ENCODE measurements at places on chromosomes 12 and 14.
A peak's percentile ranks its signal among the peaks of the same experiment; 100 is the strongest.

DNA sequence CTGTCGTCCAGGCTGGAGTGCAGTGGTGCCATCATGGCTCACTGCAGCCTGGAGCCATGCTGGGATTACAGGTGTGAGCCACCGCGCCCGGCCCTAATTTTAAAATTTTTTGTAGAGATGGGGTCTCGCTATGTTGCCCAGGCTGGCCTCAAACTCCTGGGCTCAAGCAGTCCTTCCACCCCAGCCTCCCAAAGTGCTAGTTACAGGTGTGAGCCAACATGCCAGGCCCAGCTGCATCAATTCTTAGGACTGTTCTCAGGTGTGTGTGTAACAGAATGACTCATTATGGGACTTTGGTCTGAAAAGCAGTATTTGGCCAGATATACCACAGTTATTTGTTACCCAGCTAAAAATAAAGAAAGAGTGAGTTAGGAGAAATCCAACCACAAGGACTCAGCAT is 17.4 kb downstream of the LETMD1 start:
- DNase-seq = no peak

DNA sequence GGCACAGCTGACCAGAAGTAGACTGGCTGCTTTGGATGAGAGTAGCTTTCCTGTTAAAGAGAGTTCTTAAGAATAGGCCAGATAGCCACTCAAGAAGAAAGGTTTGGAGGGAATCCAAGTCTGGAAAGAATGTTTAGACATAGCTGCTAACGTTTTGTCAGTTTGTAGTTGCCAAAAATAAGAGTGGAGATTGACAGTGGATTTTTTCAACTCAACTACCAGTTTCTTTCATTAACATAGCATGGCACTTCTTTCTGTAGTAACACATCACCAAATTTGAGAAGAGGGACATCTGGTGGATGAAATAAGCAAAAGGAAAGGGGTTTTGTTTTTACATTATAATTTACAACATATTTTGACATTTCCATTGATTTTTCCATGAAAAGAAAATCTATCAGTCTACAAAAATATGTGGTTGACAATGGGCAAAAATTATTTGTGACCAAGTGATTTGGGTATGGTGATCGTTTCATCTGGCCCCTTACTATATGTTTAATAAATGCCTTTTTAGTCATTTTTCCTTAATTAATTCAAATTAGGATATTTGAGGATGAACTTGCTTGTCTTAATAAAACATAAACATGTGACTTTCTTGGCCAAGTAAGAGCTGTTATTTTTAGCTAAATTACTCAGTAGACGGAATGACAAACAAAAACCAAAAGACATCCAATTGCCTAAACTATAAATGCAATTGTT is 71.1 kb downstream of the PTPRR start:
- DNase-seq = no peak

DNA sequence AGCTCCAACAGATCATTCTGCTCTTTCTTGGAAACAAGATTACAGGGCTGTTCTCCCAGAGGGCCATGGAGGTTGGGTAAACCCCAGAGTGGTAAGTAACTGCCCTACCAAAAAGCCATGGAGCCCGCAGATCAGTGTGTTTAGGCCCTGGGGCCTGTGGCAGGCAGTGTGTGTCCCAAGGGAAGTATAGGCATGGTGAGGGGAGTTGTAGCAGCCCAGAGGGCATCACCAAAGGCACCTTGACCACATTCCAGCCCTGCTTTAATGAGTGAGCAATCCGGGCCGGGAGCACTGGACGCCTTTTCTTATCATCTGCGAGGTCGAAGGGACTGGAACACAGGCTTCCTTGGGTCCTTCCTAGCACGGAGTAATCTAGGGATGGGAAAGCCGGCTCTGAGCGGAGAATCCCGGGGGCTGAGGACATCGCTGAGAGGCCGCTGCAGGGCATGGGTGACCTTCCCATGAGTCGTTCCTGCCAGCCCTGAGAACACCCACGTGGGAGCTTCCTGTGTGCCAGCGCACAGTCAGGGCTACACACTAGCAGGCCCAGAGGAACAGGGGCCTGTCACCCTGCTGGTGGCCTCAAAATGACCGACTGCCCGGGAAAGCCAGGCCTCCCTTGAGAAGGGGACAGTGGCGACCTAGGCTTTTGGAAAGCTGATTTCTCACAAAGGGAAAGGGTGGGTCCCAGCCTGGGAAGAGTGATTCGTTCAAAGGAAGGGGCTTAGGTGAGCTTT is 91.3 kb downstream of the NINJ2 start:
- no peak for DNase-seq

DNA sequence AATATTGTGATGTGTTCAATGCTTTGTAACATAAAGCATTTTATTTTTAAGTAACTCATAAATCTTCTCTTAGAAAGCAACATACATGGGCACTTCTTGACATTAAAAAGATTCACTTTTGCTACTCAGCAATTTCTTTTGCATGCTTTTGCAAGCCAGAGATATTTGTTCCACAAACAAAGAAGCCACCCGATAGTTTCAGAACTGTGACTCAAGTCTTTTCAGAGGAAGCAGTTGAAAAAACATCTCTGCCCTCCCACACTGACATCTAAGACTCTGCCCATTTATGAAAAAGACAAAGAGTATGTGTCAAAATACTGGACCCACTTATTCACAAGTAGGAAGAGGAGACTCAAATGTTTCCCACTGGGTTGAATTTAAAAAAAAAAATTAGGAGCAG is 7.5 kb downstream of the APPL2 start:
- no peak for DNase-seq

DNA sequence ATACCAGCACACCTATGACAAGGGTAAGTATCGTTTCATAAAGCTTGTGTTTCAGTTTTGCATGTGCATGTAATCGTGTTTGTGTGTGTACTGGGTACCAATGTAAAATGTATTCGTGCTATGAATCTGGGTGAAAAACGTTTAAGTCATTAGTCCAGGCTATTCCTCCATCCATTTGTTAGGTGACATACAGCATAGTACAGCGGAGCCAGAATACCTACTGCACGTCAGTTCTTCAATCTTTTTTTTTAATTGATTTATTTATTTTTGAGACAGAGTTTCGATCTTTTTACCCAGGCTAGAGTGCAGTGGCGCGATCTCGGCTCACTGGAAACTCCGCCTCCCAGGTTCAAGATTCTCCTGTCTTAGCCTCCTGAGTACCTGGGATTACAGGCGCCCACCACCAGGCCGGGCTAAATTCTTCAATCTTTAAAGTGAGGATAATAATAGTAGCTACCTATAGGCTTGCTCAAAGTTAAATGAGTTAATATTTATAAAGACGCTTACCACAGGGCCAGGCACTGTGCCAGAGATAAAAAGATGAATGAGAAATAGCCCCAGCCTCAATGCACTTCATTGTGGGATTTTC is 661 bp upstream of the RPS26 start:
- no peak for DNase-seq

DNA sequence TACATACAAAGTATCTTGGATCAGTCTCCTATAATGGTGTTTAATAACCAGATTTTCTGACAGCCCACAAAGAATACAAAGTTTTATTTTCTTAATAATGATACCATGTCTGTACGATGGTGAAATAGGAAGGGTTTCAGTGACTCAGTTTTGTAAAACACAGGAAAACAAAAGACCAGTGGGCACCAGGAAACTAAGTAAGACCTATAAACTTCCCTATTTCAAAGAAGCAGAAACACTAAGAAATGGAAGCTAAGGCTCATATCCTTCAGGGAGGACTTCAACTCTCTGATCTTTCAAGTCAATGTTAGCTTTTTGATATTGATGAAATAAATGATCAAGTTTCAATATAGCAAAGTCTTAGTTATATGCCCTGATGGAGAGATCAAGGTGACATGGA is 196.0 kb downstream of the DUSP6 start:
- peak; percentile 77 for DNase-seq

DNA sequence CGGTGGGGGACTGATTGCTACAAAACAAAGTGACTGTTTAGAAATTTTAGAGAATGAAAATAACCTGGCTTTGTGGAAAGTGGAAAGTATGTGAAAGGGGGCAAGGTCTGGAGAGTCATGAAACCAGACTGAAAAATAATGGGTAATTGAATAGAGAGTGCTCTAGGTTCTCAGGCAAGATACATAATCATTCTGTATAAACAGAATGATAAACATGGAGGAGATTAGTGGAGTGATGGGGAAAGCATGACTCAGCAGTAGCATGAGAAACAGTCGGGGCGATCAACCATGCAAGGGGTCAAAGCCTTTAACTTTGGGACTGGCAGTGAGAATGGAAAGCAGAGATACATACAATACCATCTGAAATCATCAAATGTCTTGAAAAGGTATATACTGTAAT is 332.5 kb downstream of the CCER1 start:
- DNase-seq = no peak

DNA sequence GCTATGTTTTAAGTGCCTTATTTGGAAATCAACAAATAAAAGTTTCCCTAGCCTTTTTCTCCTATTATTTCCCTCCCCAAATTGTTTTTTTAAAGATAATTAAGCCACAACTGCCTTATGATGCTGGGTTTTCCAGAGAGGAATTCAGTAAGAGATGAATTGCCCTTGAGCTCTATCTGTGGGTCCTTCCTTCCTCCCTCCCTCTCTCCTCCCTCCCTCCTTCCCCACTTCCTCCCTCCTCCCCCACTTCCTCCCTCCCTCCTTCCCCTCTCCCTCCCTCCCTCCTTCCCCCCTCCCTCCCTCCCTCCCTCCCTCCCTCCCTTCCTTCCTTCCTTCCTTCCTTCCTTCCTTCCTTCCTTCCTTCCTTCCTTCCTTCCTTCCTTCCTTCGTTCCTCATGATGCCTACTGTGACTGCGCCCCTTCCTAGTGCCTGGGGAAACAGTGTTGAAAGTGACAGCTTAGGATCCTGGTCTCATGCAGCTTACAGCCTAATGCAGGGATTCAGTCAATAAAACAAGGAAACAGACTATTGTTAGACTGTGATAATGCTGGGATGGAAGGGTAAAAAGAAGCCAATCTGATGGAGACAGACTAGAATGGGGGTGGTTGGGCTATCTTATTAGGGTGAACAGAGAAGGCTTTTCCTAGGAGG is 1417.1 kb downstream of the AACS start:
- DNase-seq = no peak

GRCh38 chr12:2895511-2895910 is 4.8 kb downstream of the TULP3 start:
- no peak for DNase-seq

DNA sequence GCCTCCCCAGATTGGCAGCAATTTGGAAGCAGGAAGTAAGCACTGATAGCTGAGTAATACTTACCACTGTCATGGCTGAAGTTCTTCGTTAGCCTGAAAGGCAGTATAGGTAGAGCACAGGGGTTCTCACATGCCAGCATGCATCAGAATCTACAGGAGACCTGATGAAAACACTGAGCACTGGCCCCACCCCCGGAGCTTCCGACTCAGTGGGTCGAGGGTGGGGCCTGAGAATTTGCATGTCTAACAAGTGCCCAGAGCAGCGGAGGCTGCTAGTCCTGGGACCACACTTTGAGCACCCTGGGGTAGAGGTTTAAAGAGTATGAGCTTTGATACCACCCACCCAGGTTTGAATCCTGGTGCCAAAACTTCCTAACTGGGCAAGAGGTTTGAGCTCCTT is 89.6 kb downstream of the FBXW8 start:
- no peak for DNase-seq

DNA sequence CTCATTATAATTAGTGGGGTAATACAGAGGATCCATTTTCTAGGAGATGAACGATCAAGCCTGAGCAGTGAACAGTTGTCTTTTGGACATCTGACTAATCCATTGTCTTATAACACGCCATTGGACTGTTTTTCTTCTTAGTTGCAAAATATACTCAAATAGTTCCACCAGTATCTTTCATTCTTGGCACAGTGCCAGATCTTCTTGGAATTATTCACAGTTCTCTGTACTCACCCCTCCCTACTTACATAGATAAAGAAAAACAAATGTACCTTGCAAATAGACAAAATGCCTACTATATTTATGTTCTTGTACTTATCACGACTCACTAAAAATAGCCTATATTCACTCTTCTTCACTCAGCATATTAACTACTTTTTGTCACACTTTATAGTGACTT is 3.8 kb downstream of the CBLN3 start:
- DNase-seq = no peak

GRCh38 chr12:82912406-82912805 is 225.7 kb downstream of the TMTC2 start:
- DNase-seq = no peak

DNA sequence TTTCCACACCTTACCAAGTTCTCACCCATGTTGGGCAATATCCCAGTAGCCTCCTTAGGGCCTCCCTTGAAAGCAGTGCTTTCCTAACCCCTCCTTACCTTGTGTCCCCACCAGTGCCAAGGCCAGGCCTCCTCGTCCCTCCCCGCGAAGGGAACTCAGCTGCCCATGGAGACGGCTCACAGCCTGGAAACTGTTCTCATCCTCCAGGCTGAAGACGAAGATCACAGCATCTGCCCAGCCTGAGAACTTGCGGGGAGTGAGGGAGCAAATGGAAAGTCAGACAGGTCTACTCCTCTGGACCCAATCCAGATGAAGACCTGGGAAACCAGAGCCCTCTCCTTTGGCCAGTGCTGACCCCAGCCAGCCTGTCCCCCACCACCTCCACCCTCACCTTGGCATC is 4.6 kb downstream of the AGAP2 start:
- DNase-seq = no peak

DNA sequence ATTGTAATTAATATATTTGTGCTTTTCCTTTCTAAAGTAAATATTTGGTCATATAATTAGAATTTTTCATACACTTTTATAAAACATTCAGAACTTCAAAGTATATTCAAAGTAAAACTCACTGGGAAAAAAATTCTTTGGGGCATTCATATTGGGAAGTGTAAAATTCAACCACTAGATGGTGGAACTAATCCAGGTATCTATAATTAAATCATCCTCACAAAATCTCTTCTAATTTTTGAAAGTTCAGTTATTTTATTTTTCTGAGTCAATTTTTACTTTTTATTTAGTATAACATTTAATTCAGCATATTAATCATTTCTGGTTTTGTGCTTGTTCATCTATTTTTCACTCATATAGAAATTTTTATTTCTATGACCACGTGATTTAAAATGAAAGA is 81.0 kb downstream of the NTS start:
- DNase-seq = no peak
